Skeletal muscle cell (primary cell): ENCODE measurements at places on chromosomes 13 and 19.

- DNase-seq, result no peak
Observed at GRCh38 chr19:35090506-35091214, 25.0 kb upstream of the FXYD3 start.

GRCh38 chr13:30751183-30751933, 16.0 kb downstream of the ALOX5AP start:
- no peak for DNase-seq

- no peak for DNase-seq
Observed at GRCh38 chr19:48749571-48750198, 2.8 kb downstream of the FUT1 start.

DNA sequence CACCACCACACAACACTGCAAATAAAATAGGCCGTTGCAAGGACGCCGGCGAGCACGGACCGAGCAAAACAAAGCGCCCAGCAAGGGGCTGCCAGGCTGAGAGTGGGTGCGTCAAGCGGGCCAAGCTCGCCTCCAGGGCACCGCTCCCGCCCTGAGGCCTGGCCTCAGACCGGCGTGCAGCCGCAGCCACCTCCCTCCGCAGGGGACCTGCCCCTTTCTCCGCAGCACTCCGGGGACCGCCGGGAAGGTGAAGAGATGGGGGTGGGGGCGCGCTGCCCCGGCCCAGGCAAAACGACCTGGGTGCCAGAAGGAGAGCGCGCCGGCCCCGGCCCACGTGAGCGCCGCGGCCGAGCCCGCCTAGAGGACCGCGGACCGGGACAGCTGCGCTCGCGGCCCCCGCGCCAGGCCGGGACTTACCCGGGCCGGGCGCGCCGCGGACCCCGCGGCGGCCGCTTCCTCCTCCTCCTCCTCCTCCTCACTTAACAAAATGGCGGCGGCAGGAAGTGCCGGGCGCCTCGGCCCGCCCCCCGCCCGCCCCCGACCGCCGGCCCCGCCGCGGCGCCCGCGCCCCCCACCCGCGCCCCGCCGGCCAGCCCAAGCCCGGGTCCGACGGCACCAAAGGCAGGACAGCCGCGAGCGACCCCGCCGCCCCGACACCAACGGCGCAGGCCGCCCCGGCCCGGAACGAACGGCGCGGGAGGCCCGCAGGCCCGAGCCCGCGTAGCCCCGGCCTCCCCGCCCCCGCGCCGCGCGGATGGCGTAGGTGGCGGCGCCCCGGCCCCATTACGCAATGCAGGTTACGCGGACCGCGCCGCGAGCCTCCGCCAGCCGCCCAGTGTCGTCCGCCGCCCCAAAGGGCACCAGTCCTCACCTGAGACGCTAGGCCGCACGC, 674 bp downstream of the BRD4 start:
- DNase-seq, result no peak

GRCh38 chr13:25329706-25330105, 28.3 kb downstream of the NUP58 start:
- DNase-seq, result peak; percentile 6

- DNase-seq, result no peak
Observed at GRCh38 chr19:36528921-36529518, 949 bp upstream of the ZNF260 start.

DNA sequence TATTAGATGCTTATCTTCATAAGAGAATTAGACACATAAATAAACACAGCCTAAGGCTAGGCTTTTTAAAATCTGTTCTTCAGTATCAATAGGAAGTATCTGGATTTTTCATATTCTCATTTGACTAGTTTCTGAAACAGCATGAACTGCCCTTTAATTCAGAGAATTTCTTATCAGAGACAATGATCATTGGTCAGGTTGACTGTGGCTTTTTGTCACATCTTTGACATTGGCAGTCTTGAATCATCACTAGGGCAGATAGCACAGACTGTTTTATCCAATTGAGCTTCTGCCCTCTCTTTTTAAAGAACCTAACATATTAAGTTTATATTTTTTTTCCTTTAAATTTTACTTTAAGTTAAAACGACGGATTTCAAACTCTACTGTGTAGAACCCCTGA, 59.6 kb downstream of the DPY19L3 start:
- no peak for DNase-seq

DNA sequence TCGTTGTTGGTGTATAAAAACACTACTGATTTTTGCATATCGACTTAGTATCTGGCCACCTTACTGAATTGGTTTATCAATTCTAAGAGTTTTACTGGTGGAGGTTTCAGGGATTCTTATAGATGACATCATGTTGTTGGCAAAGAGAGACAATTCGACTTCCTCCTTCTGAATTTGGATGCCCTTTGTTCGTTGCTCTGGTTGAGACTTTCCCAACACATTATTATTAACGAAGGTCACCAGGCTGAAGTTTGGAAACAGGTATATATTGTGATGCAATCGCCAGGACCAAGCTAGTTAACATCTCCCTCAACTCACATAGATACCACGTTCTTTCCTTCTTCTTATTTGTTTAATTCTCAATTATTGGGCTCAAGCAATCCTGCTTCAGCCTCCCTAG, 2.1 kb upstream of the ZSCAN5B start:
- no peak for DNase-seq

GRCh38 chr13:44868397-44868796, 120.9 kb downstream of the NUFIP1 start:
- no peak for DNase-seq

GRCh38 chr13:104404325-104404724, 1338.1 kb upstream of the SLC10A2 start:
- DNase-seq, result no peak
